ENCODE measurements at places on chromosomes 3 and 15. TPM values are rescaled to one million over a fixed set of nuclear protein-coding genes. Genes with fewer than 3 reads are reported as not detected.

DNA sequence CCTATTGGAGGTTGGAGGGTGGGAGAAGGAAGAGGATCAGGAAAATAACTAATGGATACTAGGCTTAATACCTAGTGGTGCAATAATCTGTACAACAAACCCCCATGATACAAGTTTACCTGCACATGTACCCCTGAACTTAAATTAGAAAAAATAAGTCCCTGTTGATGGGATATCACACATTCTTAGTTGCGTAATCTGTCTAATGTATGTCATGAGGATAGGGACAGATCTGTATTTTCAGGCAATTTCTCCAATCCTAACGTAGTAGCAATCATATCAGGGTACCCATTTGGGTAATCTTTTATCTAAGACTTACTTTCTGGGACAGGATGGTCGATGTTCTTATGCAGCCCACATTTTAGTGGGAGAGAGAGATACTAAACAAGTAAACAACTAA lies 239.1 kb upstream of the AZI2 start:
- no peak for DNase-seq
- no peaks in the 10 kb centered on the region for H3K27me3 ChIP-seq

The PTPRG gene
- total RNA-seq: 0.16 TPM

The VEPH1 gene
- 4.6 TPM for total RNA-seq

The TMC3 gene
- not detected for total RNA-seq

- no peaks in the 10 kb centered on the region for H3K27me3 ChIP-seq
- H3K27ac ChIP-seq: no peak overlapping the region
- no peaks in the 10 kb centered on the region for H3K36me3 ChIP-seq
- DNase-seq: peak; percentile 5
- H3K4me3 ChIP-seq: no peak overlapping the region
Measured at GRCh38 chr3:60801307-60801706, 449.9 kb downstream of the FHIT start.

- no peaks in the 10 kb centered on the region for H3K4me1 ChIP-seq
- no peak for DNase-seq
- H3K4me3 ChIP-seq: no peak overlapping the region
- no peak overlapping the region for H3K27ac ChIP-seq
Measured at GRCh38 chr3:1381647-1382036, 288.8 kb downstream of the CNTN6 start.

The PCLAF gene
- total RNA-seq: 132 TPM

Data from K562 (cell line).